Karpas-422 (cell line): ENCODE measurements at places on chromosomes 2 and 18.

GRCh38 chr18:72692086-72692485 lies 147.9 kb upstream of the CBLN2 start:
- DNase-seq = no peak

DNA sequence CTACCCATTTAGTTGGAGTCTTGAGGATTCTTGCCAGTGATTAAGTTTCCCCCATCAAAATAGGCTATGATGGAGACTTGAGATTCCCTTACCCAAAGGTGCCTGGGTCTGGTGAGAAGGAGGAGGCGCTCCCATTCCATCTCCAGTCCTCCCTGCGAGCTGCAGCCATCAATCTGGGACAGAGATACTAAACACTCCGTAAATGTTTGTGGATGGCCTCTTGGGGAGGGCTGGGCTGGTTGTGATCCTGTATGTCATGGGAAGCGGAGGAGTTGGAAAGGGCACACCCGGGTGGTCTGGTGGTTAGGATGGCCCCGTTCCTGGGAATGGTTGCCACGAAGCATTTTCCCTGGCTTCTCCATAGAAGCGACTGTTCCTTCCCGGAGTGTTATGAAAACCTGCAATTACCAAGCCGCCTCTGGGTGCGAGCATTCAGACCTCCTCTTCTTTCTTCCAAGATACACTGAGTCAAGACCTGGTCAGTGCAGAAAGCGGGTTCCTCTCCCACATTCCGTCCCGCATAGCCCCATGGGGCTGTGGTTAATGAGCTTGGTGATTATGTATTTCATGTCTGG lies 196.9 kb downstream of the CTIF start:
- DNase-seq = no peak

- DNase-seq = no peak
Observed at GRCh38 chr2:64222351-64222750, 78.1 kb upstream of the PELI1 start.

DNA sequence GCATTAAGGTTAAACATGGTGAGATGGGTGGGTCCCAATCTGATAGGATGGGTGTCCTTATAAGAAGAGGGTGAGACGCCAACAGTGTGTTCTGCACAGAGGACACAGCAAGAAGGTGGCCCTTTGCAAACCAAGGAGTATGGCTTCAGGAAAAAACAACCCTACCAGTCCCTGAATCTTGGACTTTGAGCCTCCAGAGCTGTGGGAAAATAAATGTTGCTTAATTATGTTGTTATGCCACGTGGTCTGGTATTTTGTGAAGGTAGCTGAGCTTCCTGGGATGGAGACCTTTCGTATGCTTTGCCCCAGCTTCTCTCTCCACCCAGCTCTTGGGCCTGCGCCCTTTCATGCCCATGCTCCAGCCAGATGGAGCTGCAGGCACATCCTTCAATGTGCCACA lies 114.2 kb upstream of the EPC2 start:
- DNase-seq = no peak

GRCh38 chr2:224025874-224026273 lies 13.2 kb downstream of the SERPINE2 start:
- peak; percentile 79 for DNase-seq

DNA sequence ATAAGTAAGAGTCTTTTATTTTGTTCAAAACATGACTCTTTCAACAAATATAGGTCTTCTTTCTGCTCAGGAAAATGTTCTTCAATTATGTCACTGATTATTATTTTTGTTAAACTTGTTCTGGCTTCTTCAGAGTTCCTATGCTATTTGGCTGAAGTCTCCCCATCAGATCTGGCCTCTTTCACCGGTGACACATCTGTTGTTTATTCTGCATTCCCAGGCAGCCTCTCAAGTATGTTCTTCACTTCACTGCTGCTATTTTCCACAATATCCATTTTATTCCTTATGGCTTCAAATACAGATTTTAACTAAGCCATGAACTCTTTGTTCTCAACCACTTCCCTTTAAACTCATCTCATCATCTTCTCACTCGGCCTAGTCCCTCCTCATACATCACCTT lies 45.7 kb downstream of the HDAC4 start:
- DNase-seq = no peak
